ENCODE measurements at places on chromosomes 5 and 9.

DNA sequence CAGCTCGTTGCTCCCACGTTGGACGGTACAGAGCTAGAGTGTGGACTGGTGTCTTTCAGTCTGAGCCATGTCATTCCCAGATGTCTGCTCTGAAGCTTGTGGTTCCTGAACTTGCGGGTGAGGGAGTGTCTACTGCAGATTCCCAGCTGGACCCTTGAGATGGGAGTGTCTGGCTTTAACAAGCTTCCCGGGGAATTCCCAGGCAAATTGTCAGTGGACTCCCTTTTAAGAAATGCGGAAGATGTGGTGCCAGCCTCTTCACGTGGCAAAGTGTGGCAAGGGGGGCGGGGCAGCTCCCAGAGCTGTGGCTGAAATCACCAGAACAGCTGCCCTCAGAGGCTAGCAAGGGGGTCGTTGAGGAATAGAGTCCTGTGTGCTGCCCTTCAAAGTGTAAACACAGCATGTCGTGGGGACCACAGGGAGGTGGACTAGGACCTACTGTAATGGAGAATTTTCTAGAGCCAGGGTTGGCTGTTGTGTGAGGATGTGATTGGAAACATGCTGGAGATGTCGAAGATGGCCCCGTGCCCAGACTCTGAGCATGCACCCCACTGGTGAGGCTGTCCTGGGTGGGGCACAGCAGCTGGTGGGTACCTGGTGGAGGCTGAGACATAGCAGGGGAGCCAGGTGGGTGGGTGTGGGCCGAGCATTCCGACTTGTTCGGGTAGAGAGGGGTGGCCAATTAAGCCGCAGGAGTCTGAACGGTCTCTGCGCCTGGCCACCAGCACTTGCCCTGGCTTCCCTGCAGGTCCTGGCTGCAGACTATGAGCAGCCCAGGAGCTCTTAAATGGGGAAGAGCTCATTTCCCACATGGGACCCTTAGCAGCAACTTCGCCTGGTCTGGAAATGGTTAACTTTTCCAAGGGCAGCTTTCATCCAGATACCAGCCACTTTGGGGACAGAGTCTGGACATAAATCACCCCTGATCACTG is 37.4 kb downstream of the PRRX2 start:
- DNase-seq = no peak

DNA sequence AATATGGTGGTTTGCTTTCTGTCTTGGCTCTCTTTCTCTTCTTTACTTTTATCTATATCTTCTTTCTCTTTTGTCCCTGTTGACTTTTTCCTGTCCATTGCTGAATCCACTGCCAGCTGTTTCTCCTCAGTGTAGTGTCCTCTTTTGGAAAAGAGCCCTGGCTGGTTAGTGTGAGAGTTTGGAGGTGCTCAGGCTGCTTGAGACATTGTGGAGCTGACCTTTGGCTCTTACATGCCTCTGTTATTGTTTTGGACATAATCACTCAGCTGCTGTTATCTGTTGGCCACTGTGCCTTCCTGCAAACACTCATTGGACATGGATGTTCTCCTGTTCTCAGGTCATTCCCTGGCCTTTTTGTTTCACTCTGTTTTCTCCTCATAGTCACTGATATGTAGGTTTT is 295.4 kb upstream of the RIOK2 start:
- no peak for DNase-seq

DNA sequence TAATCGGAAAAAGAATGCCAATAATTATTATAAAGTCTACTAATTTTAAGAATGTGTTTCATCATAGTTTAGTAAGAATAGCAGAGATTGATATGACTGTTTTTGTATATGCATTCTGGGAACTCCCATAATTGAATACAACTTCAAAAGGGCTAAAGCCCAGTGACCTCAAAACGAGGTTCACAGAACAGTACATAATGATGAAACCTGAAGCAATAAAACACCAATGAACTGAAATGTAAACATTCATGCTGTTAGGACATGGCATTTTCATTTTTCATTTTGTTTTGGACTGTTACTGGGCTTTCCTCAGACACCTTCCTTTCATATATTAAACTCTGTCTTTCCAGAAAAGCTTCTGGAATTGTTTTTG is 684 bp upstream of the JMY start:
- no peak for DNase-seq

GRCh38 chr5:154829181-154829588 is 21.2 kb downstream of the FAXDC2 start:
- no peak for DNase-seq

GRCh38 chr5:60710362-60710761 is 10.4 kb upstream of the DEPDC1B start:
- no peak for DNase-seq

- no peak for DNase-seq
Observed at GRCh38 chr5:63097286-63097685, 518.7 kb downstream of the LRRC70 start.

DNA sequence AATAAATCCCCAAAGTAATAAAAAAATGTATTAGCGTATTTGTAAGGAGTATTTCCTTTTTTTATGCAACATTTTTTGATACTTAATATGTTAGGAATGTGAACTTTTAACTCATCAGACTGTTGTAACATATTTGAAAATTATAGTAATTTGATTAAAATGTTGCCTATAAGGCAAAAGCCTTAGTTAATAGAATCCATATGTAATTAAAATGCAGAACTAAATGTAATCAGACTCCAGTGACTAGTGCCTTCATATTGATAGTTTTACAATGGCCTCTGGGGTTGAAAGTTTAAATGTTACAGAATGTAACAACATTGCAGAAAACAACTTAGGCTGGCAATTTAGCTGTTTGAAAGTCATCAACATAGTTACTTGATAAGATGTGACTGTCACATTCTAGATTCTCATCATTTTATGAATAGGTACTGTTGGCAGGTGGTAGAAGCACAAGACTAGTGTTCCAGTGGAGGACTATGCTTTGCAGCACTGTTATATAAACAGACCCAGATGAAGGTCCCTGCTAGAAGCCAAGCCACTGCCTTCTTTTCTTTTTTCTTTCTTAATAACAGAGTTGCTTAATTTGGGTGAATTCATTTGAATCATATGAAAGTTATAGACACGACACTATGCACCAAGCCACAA is 382.9 kb downstream of the CCDC171 start:
- no peak for DNase-seq

DNA sequence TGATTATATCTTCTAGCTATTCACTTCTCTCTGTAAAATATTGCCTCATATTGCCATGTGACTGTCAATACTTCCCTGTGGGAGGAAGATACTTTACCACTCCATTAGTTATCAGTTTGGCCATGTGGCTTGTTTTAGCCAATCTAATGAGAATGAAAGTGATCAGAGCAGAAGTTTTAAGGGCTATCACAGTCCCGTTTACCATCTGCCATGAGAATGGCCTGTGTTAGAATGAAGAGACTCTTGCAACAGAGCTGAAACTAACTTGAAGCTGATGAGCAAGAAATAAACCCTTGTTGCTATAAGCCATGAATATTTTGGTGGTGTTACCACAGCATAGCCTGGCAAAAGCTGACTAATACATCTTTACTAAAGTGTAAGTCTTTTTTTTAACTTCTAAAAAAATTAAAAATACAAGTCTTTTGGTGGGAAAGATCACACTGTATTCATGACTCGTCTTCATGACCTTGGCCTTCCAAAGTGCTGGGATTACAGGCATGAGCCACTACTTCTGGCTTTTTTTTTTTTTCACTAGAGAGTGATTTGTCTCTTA is 68.0 kb upstream of the CTNNA1 start:
- DNase-seq = no peak

GRCh38 chr5:24963611-24964010 is 318.8 kb upstream of the CDH10 start:
- DNase-seq = no peak

DNA sequence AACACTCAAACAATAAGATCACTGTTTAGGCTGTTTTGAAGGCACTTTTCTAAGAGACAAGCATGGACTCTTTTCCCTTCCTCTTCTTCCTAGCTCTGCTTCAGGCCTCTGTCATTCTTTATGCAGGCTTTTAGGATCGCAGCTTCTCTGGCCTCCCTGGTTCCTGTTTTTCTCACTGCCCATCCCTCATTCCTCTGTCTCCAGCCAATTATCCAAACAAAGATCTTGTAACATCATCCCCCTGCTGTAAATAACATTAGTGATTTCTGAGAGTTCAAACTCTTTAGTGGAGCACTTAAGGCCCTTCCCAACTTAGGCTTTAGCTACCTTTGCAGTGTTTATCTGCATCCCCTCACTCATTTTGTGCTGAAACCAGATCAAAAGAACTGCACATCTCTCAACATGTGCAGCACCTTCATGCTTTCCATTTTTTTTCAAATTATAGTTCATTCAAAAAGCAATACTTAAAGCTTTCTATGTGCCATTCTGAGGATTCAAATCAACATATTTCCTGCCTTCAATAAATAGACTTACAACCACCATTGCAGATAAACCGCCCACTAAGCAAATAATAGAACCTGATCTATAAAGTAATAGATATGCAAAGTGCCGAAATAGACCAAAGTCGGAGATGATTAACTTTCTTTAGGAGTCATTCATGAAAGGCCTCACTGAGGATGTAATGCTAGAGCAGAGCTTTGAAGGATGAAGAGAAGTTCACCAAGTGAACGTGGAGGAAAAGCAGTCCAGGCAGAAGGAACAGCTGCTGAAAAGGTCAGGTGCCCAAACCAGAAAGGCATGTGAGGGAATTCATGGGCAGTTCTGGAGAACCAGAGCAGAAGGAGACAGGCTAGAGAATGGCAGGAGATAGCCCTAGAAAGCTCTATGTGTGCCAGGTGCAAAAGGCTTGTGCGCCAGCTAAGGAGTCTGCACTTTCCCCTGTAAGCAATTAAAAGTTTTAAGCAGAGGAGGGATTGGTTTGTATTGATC is 95.8 kb upstream of the ZNF366 start:
- no peak for DNase-seq

GRCh38 chr5:97425511-97425910 is 242.5 kb upstream of the RIOK2 start:
- no peak for DNase-seq

- peak; percentile 63 for DNase-seq
Observed at GRCh38 chr5:141618030-141618803, 583 bp downstream of the DIAPH1 start.

GRCh38 chr9:134438195-134438788 is 112.0 kb downstream of the RXRA start:
- DNase-seq = no peak

DNA sequence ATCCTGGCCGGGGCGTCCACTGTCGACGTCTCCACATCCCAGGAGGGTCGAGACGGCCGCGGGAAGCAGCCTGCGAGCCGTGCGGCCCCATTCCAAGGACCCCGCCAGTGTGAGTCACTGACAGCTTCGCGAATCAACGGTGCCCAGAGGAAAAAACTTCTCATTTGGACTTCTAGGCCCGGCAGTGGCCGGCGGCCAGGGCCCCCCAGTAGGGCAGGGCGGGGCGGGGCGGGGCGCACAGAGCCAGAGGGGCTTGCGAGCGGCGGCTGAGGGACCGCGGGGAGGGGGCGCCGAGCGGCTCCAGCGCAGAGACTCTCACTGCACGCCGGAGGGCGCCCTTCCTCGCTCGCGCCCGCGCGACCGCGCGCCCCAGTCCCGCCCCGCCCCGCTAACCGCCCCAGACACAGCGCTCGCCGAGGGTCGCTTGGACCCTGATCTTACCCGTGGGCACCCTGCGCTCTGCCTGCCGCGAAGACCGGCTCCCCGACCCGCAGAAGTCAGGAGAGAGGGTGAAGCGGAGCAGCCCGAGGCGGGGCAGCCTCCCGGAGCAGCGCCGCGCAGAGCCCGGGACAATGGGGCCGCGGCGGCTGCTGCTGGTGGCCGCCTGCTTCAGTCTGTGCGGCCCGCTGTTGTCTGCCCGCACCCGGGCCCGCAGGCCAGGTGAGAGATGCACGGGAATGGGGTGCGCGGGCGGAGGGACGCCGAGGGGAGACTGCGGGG is at the start of gene F2R:
F2R (plus strand) TSS at position 391 of the 720 bp plus-strand sequence; CDS start at position 573, 182 bp downstream.
- DNase-seq = peak; percentile 69

GRCh38 chr5:96052374-96052773 is 90.7 kb upstream of the ELL2 start:
- DNase-seq = no peak

- DNase-seq = no peak
Observed at GRCh38 chr5:27612161-27612560, 573.8 kb upstream of the CDH9 start.

- no peak for DNase-seq
Observed at GRCh38 chr9:135222881-135223760, 135.7 kb downstream of the OLFM1 start.
